ENCODE measurements at places on chromosomes 6 and 20. TPM values are rescaled to one million over a fixed set of nuclear protein-coding genes. Genes with fewer than 3 reads are reported as not detected.

The POU3F2 gene
- not detected for total RNA-seq

The RBCK1 gene
- 62.8 TPM for total RNA-seq

The C6orf118 gene
- not detected for total RNA-seq

The SLC52A3 gene
- 1.2 TPM for total RNA-seq

The PAK5 gene
- not detected for total RNA-seq

The TREML1 gene
- total RNA-seq = 8.2 TPM

DNA sequence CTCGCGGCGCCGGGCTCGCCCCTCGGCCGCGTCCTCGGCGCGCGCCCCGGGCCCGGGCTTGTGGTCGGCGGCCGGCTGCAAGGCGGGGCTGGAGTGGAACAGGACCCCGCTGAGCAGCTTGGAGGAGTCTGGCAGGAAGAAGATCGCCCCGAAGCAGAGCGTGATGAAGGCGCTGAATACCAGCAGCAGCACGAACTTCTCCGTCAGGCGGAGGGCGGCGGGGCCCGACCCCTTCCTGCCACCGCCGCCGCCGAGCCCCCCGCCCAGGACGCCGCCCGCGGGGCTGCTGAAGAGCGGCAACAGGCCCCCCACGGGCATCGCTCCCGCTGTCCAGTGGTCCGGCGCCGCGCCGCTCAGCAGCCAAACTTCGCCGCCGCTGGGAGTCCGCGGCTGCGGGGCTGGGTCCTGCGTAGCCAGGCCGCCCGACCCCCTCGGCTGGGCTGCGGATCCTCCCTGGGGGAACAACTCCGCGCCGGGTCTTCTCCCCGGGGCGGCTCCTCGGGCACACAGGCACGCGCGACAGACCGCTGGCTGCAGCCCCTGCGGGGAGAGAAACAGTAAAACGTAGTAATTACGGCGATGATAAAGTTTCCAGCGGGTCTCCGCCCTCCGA is 707 bp downstream of the MAN1A1 start:
- DNase-seq = peak; percentile 29

GRCh38 chr6:17032988-17033634 is 68.7 kb upstream of the STMND1 start:
- peak; percentile 80 for DNase-seq

DNA sequence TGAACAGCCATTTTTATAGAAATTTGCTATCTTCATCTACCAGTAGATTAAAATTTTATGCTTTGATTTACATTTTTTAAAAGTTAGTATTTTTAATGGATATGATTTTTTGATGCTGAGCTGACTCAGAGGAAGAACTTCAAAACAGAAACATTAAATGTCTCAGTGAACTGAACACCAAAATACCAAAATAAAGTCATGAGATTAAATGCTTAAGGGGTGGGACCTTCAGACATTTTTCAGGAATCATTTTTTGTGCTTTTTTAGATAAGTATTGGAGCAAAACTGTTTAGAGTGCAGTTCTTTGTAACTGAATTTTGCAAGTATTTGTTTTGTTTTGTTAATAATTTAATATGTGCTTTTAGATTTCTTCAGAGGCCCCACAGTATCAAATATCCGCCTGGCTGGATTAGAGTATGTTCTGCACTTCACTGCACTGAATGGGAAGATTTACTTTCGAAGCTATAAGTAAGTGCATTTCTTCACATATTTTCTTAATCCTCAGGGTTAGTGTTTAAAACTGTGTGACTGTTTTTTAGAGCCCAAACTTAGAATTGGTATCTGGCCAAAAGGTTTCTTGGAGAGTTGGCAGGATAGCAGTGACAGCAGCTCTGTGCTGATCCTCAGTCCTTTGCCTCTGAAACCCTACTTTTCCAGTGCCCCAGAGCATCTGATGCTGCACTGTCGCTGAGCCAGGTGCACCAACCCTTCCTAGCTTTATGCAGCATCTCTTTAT is 33.7 kb downstream of the RPF2 start:
- DNase-seq = no peak

GRCh38 chr6:1406306-1407072 is 17.1 kb downstream of the FOXF2 start:
- DNase-seq = no peak

- no peak for DNase-seq
Measured at GRCh38 chr6:64256483-64256882, 620.9 kb downstream of the PHF3 start.

DNA sequence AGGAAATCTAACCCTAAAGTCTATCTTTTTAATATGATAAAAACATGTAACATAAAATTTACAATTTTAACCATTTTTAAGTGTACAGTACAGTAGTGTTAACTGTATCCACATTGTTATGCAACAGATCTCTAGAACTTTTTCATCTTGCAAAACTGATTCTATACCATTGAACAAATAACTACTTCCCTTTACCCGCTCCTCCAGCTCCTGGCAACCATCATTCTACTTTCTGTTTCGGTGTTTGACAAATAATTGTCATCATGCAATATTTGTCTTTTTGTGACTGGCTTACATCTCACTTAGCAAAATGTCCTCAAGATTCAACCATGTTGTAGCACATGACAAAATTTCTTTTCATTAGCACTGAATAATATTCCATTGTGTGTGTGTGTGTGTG is 203.2 kb downstream of the SIM1 start:
- no peak for DNase-seq

DNA sequence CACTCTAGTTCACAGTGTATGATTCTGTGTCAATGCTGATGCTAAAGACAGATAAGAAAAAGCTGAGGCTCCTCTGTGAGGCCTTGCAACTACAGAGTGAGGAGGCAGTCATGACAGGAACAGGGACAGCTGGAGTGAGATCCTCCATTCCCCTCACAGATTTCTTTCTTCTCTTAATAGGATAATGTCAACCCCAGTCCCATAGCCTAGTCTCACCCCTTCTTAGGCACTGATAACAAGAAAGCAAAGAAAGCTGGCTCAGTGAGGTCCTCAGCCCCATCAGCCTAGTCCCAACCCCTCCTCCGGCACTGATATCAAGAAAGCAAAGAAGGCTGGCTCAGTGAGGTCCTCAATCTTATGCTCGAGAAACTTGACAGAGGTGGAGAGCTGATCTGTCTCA is 2.1 kb upstream of the PTCHD4 start:
- DNase-seq = no peak

DNA sequence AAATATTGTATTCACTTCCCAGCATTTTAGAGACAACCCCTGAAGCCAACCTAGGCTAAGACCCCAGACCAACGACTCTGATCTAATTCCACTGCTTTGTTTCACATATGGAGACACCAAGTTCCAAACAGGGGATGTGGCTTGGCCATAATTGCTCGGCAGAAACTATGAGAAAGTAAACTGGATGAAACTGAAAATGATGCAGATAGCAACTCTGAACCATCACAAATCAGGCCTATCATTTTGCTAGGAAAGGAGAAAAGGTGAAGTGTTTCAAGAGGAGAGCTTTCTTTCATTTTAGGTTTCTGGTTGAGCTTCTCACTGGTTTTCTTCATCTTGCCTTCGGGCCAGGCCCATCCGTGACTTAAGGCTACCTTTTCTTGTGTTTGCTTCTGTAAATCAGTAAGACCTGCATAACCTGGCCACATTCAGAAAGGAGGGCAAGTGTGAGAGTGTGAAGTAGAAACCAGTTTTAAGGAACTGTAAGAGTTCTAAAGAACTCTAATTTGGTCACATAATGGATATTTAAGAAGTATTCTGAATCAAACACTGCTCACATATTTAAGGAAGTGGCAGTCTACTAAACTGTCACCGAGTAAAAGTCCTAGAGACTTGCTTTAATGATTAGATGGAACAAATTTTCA is 105.8 kb downstream of the BACH2 start:
- DNase-seq = no peak

DNA sequence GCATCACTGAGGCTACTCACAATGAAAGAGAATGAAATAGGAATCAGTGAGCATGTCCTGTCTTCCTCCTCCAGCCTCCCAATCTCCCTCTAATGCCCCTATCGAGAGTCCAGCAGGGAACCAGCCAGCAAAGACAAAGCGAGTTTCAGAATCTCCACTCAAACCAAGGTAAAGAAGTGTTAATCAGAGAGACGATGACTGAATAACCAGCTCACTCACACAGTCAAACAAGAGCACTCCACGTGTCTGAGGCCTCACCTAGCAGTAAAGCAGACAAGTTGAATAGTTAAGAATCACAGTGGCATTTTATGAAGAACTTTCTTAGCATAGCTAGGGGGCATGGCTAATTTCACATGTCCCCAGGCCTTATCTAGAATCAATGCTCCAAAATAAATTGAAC is 3.3 kb upstream of the TREM1 start:
- no peak for DNase-seq

- no peak for DNase-seq
Measured at GRCh38 chr20:19886661-19887288, 128.7 kb downstream of the RIN2 start.

DNA sequence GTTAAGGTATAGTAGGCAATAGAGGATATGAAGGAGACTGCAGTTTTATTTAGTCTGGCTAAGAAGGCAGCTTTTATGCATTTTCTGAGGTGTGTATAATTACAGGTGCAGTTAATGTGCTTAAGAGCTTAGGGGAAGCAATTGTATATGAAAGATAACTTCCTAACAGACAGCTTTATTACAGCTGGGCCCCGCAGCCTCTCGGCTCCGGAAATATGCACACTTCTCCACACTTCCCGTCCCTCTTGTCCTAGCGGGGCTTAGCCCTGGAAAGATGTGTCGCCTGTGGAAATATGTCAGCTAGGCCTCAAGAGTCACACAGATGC is 178.4 kb upstream of the ARID1B start:
- no peak for DNase-seq

Data from uterus (tissue), 4 donors.